CD4-positive, alpha-beta T cell treated with Interleukin-17A for 1 hour (primary cell): ENCODE measurements at places on chromosomes 5 and 9.

DNA sequence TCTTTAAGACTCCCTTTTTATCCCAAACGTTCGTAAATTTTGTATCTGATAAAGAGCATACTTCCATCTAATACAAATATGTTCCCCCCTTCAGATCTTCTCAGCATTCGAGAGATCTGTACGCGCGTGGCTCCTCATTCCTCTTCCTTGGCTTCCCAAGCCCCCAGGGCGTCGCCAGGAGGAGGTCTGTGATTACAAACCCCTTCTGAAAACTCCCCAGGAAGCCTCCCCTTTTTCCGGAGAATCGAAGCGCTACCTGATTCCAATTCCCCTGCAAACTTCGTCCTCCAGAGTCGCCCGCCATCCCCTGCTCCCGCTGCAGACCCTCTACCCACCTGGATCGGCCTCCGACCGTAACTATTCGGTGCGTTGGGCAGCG, 19.9 kb downstream of the CDKN2A start:
- DNase-seq, result no peak

- DNase-seq, result no peak
Observed at GRCh38 chr5:148991566-148991965, 71.3 kb downstream of the SH3TC2 start.

GRCh38 chr5:151014680-151015343, 5.6 kb upstream of the GPX3 start:
- no peak for DNase-seq

GRCh38 chr9:116639251-116639741, 47.8 kb upstream of the TRIM32 start:
- DNase-seq, result no peak

DNA sequence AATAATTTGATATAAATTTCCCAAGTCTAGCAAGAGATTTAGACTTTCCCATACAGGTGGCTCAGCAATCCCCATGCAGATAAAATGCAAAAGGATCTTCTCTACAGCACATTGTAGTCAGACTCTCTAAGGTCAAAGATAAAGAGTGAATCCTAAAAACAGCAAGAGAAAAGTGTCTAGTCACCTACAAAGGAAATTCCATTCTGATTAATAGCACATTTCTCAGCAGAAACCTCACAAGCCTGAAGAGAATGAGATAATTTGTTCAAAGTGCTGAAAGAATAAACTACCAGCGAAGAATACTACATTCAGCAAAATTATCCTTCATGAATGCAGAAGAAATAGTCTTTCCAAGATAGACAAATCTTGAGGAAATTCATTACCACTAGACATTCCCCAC, 493.3 kb downstream of the PRELID2 start:
- no peak for DNase-seq

DNA sequence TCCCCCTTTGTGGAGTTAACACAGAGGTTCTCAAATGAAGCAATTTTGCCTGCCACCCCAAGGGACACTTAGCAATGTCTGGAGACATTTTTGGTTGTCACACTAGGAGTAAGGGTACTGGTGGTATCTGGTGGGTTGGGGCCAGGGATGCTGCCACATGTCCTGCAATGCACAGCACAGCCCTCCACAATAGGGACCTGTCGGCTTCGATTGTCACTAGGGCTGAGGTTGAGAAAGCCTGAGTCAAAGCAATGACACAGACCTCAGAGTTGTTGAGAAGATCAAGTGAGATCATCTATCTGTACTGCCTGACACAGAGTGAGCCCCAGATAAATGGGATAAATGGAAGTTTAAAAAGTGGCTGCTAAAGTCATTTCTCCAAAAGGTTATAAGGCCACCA, 249.2 kb upstream of the KLF4 start:
- DNase-seq, result no peak
